Right ventricle myocardium inferior (tissue), 1 donor: ENCODE measurements at places on chromosomes 1 and 21. TPM values are rescaled to one million over a fixed set of nuclear protein-coding genes. Genes with fewer than 3 reads are reported as not detected.
A peak's percentile ranks its signal among the peaks of the same experiment; 100 is the strongest.

Gene BOLA1
- total RNA-seq: 15.3 TPM

Gene SERPINC1
- total RNA-seq: 0.46 TPM

Gene SLC22A15
- total RNA-seq: 10.3 TPM

DNA sequence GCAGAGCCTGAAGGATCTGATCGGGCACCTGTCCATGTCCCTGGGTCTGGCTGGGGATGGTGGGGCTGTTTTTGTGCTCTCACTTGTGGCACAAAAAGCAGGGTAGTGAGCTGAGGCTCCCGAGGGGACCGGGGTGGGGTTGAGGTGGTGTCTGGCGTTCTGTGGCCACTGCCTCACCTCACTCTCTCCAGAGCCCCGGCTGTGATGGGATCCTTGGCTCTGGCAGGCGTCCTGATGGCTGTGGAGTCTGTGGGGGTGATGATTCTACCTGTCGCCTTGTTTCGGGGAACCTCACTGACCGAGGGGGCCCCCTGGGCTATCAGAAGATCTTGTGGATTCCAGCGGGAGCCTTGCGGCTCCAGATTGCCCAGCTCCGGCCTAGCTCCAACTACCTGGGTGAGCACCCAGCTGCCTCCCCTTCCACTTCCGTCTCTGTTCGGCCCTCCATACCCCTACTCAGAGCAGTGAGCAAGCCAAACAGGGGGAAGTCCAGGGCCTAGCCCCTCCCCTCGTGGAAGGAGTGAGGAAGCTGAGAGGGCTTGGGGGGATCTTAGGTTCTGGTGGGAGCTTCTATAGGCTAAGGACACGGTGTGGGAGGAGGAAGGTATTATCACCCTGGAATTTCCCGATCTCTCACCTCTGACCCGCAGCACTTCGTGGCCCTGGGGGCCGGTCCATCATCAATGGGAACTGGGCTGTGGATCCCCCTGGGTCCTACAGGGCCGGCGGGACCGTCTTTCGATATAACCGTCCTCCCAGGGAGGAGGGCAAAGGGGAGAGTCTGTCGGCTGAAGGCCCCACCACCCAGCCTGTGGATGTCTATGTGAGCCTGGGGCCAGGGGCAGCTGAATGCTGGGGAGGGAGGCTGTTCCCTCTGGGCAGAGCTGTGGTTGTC lies 7.0 kb downstream of the ADAMTSL4 start:
- no peak for DNase-seq

- no peak for DNase-seq
Observed at GRCh38 chr1:17763995-17764394, 8.9 kb downstream of the ACTL8 start.

DNA sequence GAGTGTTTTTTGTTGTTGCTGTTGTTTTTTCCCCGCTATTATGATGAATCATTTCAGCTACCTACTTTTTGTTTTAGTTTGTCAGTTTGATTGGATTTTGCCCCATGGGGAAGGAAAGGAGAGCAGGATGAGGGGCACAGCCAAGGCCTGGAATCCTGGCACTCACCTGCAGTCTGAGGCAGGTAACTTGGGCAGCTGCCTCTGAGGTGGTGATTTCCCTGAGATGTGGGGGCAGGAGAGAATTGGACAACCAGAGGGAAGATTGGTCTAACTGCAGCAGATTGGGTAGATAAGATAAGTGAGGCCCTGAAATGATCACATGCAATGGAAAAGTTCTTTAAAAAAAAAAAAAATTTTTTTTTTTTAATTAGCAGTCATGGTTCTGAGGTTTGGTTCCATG lies 1.5 kb upstream of the LAX1 start:
- DNase-seq: no peak

DNA sequence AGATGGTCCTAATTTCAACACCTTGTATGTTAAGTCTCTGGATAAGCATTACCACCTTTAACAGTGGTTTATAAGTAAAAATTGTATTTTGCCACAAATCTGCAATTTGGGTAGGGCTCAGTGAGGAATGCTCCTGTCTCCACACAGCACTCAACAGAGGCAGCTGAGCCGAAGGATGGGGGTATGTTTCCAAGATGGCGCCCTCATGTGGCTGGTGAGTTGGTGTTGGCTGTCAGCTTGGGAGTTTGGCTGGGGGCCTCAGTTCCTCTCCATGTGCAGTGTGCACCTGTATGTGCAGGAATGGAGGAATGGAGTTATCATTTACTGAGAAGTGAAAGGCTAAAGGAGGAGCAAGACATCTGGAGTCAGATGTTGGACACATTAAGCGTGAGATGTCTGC lies 136.8 kb downstream of the GABPA start:
- no peak for DNase-seq

Gene ENAH
- 80.0 TPM for total RNA-seq

Gene GRIK3
- 0.65 TPM for total RNA-seq

DNA sequence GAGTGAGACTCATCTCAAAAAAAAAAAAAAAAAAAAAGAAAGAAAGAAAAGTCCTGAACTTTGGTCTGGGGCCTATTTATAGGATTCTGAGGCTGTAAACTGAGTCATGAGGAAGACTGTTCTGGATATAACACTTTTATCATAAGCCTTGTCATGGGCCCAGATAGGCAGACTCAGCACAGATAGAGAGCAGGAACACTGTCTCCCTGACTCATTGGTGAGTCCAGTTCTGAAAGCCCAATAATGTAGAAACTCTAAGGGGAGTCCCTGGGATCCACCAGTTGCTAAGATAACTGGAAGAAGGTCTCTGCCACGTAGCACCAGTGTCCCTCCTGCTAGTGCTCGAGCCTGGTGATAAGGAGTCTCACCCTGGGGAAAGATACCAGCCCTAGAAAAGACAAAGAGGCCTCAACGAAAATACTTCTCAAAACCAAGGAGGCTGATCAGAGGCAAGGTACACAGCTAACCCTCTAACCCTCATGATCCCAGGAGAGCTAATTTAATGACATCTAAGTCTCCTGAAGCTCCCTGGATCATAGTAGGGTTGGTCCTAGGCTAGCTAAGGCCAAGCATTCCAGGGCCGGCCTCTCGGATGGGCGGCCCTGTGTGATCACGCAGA lies 43.5 kb downstream of the LPAR3 start:
- no peak for DNase-seq

Gene KRTAP21-2
- total RNA-seq: not detected

- no peak for DNase-seq
Observed at GRCh38 chr1:20080441-20081352, 10.7 kb downstream of the PLA2G5 start.

- DNase-seq: no peak
Observed at GRCh38 chr1:66637146-66637545, 103.2 kb downstream of the SGIP1 start.

DNA sequence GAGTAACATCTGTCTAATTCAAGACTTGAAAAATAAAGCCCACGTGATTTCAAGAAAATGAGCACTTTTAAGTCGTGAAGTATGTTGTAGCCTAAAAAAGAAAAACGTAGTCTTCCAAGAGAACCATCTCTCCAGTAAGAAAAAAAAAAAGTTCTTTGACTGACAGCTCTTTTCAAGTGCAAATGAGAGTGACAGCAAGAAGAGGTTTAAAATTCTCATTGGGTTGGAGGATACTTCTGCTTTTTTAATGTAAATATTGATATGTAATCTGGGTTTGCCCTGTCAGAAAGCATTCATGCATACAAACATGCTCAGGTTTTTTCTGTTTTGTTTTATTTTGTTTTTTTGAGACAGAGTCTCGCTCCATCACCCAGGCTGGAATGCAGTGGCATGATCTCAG lies 32.3 kb upstream of the PRDM2 start:
- DNase-seq: no peak

Gene AADACL3
- not detected for total RNA-seq

DNA sequence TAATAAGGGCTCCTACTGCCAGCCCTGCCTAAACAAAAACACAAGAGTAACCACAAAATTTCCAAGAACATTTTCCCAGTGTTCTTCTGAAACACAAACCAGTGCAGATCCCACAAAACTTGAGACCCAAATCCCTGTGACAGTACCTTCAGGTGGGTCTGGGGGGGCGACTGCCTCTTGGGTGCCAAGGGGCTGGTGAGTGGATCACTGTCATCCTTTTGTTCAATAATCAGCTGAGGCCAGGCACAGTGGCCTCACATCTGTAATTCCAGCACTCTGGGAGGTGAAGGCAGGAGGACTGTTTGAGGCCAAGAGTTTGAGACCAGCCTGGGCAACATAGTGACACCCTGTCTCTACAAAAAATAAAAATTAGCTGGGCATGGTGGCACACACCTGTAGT lies 87.6 kb downstream of the GLIS1 start:
- DNase-seq: no peak

- no peak for DNase-seq
Observed at GRCh38 chr1:177945943-177946650, 23.8 kb downstream of the SEC16B start.

Gene ATP6V0B
- total RNA-seq: 84.5 TPM

GRCh38 chr1:90273241-90273774 lies 278.4 kb downstream of the ZNF326 start:
- DNase-seq: no peak

Gene CSRP1
- total RNA-seq: 64.6 TPM

Gene ATPAF1
- 191 TPM for total RNA-seq

DNA sequence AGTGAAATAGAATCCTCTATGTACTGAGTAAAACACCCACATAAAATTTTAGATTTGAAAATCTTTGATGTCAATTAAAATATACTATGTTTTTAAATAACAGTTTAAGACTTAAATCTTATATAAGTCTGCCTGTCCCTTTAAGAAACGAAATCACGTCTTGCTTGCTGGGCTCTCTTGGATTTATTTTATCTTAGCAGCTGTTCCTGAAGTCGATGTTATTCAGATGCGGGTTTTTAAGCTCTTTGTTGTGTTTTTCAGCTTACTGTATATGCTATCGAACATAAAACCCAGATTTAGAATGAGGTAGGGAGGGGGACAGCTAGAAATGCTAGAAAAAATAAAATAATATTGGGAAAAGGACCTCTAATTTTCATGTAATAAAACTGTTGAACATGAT lies 11.1 kb upstream of the SSX2IP start:
- DNase-seq: no peak

GRCh38 chr1:14572861-14573260 lies 25.6 kb upstream of the KAZN start:
- DNase-seq: no peak

DNA sequence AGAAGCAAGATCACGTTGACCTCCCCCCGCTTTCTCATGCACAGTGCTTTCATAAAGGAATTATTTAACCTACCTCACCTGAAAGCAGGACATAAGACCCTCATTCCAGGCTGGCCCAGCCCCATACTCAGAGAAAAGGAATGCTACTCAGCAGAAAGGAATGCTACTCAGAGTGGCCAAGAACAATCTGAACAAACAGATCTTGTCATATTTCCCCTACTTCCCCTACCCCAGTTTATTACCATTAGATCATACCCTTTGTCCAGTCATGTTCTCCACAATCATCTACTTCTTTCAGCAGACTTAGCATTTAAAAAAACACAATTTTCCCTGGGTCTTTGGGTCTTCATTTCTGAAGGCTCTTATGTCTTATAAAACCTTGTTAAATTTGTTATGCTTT lies 89.8 kb downstream of the SLC16A1 start:
- DNase-seq: no peak

DNA sequence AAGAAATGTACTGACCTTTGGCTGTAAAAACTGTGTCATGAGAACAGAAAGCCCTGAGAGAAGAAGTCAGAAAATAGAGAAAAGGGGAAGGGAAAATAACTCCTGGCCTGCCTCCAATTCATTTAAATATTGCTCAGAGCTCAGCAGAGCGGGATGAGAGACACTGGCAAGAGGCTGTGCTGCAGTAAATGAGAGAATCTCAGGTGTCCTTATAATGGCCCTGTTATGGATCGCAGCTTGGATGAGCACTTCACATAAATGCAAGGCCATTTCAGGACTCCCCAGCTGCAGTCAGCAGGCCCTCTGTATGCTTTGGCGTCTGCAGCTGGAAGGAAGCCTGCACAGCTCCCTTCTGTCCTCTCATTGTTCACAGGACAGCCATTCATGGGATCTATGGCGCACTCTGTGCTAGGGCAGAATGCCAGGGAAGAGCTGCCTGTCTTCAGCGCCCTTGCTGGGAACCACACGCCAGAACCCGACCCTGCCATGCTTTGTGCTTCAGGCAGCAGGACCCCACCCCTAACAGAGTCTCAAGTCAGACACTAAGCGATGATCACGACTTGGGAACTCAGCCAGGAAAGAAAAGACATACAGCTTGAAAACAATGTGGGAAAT lies 20.7 kb upstream of the ABCB10 start:
- DNase-seq: peak; percentile 73

Gene TMCO4
- total RNA-seq: 7.6 TPM

- no peak for DNase-seq
Observed at GRCh38 chr1:29713857-29714256, 477.5 kb downstream of the PTPRU start.

DNA sequence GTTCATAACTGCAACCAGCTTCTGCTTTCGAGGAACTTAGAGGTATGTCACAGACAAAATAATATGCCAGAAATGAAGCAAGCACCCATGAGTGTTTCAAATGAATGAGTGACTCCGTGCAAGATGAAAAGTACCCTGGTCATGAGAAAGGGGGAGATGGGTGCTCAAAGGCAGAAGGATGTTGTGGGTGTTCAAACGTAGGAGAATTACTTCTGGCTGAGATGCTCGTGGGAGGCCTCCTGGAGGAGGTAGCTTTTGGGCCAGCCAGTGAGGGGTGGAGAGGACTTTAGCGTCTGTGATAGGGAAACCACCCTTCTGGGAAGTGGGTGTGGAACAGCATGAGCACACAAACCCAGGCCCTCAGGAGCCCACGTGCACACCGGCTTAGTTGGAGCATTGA lies 113.8 kb downstream of the SYF2 start:
- DNase-seq: no peak

Gene NUF2
- 0.89 TPM for total RNA-seq

Gene KIF26B
- total RNA-seq: 3.8 TPM

Gene RIIAD1
- 7.7 TPM for total RNA-seq

Gene SFN
- total RNA-seq: not detected

Gene GBP7
- not detected for total RNA-seq

- no peak for DNase-seq
Observed at GRCh38 chr1:245036102-245036501, 118.7 kb upstream of the KIF26B start.

Gene ETV3L
- not detected for total RNA-seq

DNA sequence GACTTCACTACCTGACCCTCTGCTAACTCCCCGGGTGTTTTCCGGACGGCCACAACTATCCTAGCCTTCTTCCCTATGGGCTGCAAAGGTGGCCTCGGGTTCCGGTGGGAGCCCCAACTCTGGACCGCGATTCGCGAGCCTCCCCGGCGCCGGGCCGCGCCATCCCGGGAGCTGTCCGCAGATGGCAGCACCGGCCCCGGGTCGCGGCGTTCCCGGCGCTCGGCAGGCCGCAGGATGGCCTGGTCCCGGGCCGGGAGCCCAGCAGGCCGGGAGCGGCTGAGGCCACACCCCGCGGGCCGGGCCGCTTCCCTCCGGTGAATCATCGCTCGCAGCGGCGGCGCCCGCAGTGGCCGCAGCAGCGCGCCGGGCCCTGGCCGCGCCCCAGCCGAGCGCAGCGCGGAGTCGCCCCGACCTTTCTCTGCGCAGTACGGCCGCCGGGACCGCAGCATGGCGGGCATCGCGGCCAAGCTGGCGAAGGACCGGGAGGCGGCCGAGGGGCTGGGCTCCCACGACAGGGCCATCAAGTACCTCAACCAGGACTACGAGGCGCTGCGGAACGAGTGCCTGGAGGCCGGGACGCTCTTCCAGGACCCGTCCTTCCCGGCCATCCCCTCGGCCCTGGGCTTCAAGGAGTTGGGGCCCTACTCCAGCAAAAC lies at the start of gene CAPN2:
CAPN2 (plus strand) TSS at position 346 of the 656 bp plus-strand sequence; CDS start at position 448, 102 bp downstream.
- DNase-seq: peak; percentile 92

- DNase-seq: no peak
Observed at GRCh38 chr1:227316456-227316855, 1.8 kb downstream of the CDC42BPA start.
